Activated CD4-positive, alpha-beta T cell treated with anti-CD3 and anti-CD28 coated beads, Interleukin-2, Interleukin-6, amounts not matched to agents 100 ng/mL and 50 ng/mL, durations not matched to agents 16 hours and 8 hours (primary cell): ENCODE measurements at places on chromosomes 7 and 10.

GRCh38 chr10:86066696-86067095 is 299.9 kb downstream of the GRID1 start:
- DNase-seq = no peak

DNA sequence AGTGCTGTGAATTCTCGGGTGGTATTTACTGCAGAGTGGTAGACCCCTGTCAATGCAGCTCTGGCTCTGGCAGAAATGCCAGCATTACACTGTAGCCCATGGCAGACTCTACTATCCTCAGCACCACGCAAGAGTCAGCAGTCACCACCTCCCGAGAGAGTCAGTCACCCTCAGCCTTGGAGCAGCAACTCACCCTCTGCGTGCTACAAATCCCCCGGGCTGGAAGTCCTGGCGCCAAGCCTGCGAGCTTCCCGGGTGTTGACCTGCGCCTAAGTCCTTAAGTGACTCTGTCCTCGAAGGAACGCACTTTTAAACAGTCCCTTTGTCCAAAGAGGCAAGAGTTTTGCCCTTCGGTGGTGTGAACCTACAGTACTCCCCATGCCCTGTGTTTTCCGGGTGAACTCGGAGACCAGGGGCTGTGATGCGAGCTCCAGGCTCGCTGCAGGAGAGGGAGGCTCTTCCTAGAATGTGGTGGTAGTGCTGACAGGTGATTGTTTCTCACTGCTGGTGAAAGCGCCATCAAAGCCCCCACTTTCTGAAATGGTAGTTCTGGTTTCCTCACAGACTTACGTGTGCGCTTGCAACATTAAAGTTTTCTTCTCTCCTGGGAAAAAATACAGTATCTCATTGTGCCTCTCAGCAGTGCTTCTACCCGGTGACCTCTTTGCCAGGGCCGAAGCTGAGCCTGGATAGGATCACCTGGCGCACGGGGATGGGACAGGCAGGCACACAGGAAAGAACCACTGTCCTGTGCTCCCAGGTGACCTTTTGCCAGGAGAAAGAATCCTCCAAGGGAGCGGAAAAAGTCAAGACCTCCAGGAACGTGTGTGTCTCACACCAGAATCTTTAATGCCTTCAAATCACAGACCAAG is 33.1 kb upstream of the MBL2 start:
- DNase-seq = no peak

DNA sequence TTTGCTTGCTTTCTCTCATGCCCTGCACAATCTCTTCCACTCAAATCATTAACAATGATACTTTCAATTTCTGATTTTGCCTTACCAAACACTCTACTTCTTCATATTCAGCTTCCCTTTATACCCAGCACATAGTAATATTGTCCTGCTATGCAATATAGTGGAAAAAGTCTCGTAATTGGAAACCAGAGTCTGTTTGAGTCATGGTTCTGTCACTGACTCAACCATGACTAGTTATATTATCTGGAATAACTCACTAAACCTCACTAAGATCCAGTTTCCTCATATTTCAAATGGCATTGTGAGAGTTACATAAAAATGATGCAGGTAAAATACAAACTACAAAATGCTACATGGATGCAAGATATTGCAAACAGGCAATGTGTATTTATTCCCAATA is 98.5 kb upstream of the LRRTM3 start:
- no peak for DNase-seq

DNA sequence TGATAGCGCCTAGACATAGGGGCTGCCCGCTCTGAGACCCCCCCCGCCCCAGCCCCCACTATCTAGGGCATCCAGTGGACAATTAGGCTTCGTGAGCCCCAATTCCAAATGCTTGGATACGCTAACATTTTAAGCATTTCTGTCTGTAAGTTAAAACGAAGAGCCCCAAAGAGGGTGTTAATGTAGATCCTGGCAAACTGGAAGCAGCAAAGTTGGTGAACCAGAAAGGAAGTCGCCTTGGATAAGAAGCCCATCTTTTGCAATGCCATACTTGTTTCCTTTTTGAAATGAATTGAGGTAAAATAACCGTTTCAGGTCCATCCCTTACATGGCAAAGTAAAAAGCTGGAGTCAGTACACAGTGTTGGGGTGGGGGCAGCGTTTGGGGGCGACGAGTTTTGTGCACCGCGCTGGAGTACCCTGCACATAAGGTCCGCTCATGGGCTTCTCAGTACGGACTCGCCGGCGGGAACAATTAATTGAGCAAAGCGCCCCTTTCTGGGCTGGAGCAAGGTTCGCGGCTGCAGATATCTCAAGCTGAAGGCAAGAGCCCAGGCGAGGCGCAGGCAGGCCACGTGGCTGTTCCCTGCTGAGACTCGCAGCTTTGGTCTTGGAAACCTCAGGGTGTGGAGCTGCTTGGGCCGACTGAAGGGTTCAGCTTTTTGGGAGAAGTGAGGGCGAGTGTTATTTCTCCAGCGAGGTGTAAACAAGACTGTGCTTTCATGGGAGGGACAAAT is 1.4 kb upstream of the TWIST1 start:
- DNase-seq = no peak

- DNase-seq = no peak
These were observed 151.8 kb upstream of the CELF2 start for GRCh38 chr10:10865913-10866312.

DNA sequence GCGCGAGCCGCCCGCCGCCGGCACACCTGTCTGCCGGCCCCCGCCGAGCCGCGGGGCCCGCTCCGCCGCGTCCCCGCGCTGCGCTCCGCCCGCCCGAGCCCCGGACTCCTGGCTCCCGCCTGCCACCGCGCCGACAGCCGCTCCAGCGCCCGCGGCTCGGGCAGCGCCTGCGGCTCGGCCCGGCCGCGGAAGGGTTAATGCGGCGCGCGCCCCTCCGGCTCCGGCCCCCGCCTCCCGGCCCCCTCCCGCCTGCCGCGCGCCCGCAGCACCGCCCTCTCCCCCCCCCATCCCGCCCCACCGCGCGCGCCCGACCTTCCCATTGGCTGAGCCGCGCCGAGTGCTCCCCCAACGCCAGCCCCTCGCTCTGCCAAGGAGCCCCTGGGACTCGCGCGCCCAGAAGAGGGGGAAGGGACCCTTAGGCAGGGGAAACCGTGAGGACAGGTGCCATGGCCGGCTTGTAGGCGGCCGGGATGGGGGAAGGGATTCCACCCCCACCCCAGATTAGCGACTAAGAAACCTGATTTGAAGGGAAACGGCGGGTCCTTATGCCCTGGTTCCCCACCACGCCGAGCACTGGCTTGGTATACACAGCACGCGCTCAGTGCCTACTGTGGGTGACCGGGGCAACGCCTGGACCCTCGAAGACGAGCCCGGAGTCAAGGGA is at the start of gene KCNH2:
Gene KCNH2 (minus strand): TSS at position 196 of the 664 bp plus-strand sequence. CDS start 408 bp downstream, outside the sequence.
- no peak for DNase-seq

DNA sequence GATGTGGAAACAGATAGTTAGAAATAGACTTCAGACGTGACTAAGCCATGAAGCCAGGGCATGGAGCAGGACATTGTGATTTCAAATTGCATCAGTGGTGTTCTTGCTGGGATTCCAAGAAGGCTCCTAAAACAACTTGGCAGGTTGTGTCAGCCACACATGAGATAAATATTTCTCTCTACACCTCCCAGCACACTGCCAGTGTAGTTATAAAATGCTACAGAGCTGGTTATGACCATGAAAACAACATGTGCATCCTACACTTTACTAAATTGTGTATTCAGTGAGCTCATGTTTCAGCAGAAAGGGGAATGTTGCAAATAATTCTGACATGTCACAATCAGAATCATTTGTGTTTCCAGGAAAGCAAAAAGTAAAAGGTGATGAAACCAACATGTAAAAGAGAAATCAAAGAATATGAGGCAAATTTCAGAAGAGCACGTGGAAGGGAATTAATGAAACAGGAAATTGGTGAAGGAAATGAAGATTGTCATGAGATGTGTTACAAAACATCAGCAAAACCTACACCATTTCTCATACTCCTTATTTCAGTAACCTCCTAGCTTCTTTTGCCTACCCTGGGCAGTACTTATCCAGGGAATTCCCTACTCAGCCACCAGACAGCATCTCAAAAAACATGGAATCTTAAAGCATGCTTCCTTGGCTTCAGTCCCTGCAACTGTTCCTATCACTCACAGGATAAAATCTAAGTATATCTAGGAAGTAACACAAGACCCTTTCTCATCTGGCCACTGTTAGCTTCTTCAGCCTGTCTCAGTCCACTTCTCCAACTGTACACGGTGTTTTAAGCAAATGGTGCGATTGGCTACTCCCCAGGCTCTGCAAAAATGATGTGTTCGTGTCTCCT is 5.8 kb upstream of the CYP3A7 start:
- DNase-seq = peak; percentile 14

DNA sequence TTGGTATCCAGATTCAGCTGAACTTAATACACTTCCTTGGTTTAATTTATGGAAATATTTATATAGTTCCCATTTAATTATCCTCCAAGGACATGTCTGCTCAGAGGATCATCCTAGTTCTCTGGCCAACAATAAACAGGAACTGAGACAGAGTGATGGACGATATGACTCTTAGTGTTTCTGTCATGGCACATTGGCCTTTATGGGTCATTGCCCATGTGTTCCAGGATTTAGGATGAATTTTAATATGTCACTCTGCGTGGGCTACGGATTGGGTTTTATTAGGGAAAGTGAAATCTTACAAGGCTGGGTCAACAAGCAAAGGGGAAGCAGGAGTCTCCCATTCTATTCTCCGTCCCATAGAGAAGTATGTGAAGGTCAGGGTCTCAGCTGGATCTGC is 18.8 kb upstream of the TNPO3 start:
- DNase-seq = no peak

DNA sequence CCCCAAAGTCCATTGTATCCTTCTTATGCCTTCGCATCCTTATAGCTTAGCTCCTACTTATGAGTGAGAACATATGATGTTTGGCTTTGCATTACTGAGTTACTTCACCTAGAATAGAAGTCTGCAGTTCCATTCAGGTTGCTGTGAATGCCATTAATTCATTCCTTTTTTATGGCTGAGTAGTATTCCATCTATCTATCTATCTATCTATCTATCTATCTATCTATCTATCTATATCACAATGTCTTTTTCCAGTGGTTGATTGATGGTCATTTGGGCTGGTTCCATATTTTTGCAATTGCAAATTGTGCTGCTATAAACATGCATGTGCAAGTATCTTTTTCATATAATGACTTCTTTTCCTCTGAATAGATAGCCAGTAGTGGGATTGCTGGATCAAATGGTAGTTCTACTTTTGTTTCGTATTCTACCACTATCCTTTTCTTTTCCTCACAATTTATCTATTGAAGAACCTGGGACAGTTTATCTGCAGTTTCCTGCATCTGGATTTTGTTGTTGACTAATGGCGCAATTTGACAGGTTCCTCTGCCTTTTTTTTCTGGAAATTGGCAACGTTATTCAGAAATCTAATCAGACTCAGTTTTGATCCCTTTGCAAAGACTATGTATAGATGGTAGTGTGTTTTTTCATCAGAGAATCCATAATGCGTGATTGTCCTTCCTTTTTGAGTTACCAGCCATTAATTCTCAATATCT is 287.2 kb downstream of the ARL4A start:
- DNase-seq = no peak

DNA sequence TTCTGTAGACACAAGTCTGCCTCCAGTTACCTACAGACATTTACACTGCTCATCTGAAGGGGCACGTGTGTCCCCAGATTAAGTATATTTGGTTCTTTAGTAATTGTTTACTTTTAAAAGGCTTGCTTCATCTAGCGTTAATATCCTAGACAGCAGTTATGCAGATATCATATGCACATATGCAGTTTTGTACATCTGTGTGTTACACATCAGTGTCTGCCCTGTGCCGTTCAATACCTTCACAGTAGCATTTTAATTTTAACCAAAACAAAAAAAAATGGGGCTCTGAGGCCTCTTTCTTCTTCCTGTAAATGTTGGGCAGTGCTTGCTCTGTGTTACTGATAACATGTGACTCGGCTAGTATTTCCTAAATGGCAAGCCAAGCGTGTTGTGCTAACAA is 331.4 kb upstream of the MGMT start:
- DNase-seq = no peak

DNA sequence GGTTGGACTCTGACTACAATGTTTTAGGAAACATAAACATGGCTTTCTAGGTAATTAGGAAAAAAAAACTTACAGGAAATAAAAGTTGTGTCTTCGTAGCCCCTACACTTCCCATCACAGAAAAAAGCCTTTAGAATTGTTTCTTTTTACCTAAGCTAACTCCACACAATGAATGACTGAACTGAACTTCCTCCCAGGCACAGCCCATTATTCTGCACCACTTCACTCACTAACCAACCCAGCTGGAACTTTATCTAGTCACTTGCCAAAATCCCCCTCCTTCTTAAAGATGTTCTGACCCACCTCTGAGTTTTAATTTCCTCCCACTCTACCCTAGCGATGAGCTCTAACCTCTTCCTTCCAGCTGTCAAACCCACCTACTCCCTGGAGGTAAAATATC is 91.7 kb upstream of the MEOX2 start:
- no peak for DNase-seq

DNA sequence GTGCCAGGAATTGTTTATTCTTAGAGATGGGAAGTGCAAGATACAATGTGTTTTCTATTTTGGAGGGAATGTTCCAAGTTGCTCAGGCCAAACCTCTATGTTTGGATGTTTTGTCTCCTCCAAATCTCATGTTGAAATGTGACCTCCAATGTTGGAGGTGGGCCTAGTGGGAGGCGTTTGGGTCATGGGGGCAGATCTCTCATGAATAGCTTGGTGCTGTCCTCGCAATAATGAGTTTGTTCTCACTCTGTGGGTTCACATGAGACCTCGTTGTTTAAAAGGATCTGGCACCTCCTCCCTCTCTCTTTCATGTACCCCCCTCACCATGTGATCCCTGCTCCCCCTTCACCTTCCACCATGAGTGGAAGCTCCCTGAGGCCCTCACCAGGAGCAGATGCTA is 8.3 kb upstream of the GDF10 start:
- DNase-seq = no peak

GRCh38 chr10:128440513-128441160 is 314.4 kb upstream of the MKI67 start:
- DNase-seq = no peak

DNA sequence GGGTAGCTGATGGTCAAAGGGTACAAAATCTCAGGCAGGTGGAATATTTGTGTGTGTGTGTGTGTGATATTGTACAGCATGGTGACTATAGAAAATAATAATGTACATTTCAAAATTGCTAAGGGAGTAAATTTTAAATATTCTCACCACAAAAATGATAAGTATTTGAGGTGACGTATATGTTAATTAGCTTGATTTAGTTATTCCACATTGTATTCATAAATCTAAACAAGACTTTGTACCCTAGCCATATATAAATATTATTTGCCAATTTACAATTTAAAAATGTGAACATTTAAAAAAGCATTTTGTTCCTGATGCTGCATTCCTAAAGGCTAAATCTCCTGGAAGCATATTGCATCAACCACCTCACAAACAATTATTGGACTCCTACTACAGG is 47.0 kb downstream of the PFKFB3 start:
- DNase-seq = no peak
